ENCODE measurements at places on chromosomes 3 and 15. TPM values are rescaled to one million over a fixed set of nuclear protein-coding genes. Genes with fewer than 3 reads are reported as not detected.
A peak's percentile ranks its signal among the peaks of the same experiment; 100 is the strongest.

GRCh38 chr3:193776626-193777358 lies 183.8 kb downstream of the OPA1 start:
- H3K27me3 ChIP-seq = no peaks in the 10 kb centered on the region
- peak; percentile 41 for DNase-seq
- no peak overlapping the region for H3K4me3 ChIP-seq
- peaks cover 21% of the 10 kb centered on the region for H3K4me1 ChIP-seq
- H3K36me3 ChIP-seq = no peaks in the 10 kb centered on the region

GRCh38 chr3:142077859-142078500 lies 71.4 kb downstream of the TFDP2 start:
- no peaks in the 10 kb centered on the region for H3K27me3 ChIP-seq
- H3K4me1 ChIP-seq = no peaks in the 10 kb centered on the region
- H3K4me3 ChIP-seq = no peak overlapping the region
- no peaks in the 10 kb centered on the region for H3K36me3 ChIP-seq

DNA sequence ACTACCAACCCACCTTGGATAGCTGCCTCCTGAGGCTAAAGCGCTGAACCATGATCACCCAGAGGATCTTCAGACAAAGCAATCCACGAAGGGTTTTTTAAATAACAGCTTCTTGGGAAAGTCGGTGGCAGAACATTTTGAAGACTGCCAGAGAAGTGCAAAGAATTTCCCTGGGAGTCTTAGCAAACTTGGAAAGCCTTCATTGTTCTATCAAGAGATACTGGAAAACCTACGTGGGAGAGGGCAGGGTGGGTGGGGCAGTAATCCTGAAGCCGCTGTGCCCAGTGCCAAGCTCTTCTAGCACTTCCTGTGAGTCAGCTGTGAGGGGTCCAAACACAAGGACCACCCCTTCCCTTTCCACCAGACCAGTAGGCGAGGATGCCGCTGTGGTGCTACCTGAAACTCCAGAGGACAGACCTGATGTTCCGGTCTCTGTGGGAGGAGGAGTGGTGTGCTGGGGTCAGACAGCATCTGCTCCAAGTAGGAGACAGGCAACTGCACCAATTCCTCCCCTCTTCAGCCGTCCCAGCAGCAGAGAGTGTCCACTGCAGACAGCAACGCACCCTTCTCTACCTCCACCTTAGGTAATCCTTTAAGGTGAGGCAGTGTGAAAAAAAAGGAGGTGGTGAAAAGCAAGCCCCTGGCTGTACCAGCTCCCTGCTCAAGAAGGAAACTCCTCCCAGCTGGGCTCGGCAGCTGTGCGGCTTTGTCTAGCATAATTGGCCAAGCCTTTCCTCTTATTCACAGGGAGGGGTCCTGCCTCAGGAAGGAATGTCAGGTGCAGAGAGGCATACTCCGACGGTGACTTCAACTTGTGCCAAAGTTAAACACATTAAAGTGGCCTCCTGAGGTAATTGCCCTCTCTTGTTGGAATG lies 99.0 kb downstream of the TMCC1 start:
- peak overlapping the region; percentile 68 for H3K4me3 ChIP-seq
- peak; percentile 92 for DNase-seq
- H3K4me1 ChIP-seq = peaks cover 9% of the 10 kb centered on the region
- H3K36me3 ChIP-seq = peaks cover 3% of the 10 kb centered on the region

DNA sequence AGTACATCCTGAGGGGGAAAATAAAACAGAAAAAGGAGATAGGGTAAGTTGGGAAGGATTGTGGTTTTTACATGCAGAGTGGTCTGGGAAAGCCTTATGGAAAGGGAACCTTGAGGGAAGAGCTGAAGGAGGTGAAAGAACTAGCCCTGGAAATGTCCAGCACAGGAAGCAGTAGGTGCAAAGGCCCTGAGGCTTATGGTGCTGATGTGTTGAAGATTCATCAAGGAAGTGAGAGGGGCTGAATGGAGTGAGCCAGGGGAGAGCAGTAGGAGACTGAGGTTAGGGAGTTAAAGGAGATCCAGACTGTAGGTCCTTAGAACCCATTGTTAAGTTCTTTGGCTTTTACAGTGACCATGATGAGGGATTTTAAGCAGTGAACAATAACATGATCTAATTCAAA lies 33.0 kb downstream of the ATP1B3 start:
- H3K4me3 ChIP-seq = no peak overlapping the region
- DNase-seq = no peak
- H3K27me3 ChIP-seq = no peaks in the 10 kb centered on the region
- H3K4me1 ChIP-seq = peaks cover 4% of the 10 kb centered on the region

GRCh38 chr15:39411102-39411989 lies 169.5 kb upstream of the THBS1 start:
- H3K27ac ChIP-seq = no peak overlapping the region
- H3K4me1 ChIP-seq = no peaks in the 10 kb centered on the region
- H3K36me3 ChIP-seq = no peaks in the 10 kb centered on the region
- no peak overlapping the region for H3K4me3 ChIP-seq
- DNase-seq = no peak

CCR8 gene
- total RNA-seq = 0.22 TPM

DNA sequence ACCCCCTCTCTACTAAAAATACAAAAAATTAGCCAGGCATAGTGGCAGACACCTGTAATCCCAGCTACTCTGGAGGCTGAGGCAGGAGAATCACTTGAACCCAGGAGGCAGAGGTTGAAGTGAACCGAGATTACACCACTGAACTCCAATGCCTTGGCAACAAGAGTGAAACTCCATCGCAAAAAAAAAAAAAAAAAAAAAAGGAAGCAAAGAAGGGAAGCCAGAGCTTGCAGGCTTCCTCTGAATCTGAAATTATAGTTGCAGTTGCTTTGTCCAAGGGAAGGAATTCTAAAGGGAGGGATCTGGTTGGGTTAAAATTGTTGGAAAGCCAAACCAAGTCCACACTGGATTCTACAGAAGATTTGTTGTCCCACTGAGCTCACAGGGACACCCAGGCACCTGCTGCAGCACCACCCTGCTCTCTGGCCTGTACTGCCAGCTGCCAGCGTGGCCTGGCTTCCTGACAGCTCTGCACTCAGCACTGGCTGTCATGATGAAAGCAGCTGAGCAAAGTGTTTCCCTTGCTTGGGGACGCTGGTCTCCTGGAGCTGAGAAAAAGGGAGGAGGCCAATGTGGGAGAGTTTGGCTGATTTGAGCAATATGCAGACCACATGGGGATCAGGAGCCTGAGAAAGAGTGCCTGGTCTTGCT lies 88.8 kb upstream of the HES1 start:
- no peaks in the 10 kb centered on the region for H3K36me3 ChIP-seq
- no peaks in the 10 kb centered on the region for H3K4me1 ChIP-seq
- H3K27ac ChIP-seq = no peak overlapping the region

GP9 gene
- total RNA-seq = not detected

GRCh38 chr3:160842021-160843005 lies 86.3 kb downstream of the PPM1L start:
- H3K4me3 ChIP-seq = no peak overlapping the region
- H3K36me3 ChIP-seq = no peaks in the 10 kb centered on the region
- H3K27me3 ChIP-seq = no peaks in the 10 kb centered on the region
- H3K27ac ChIP-seq = no peak overlapping the region

TNFSF10 gene
- total RNA-seq = 0.68 TPM

DNA sequence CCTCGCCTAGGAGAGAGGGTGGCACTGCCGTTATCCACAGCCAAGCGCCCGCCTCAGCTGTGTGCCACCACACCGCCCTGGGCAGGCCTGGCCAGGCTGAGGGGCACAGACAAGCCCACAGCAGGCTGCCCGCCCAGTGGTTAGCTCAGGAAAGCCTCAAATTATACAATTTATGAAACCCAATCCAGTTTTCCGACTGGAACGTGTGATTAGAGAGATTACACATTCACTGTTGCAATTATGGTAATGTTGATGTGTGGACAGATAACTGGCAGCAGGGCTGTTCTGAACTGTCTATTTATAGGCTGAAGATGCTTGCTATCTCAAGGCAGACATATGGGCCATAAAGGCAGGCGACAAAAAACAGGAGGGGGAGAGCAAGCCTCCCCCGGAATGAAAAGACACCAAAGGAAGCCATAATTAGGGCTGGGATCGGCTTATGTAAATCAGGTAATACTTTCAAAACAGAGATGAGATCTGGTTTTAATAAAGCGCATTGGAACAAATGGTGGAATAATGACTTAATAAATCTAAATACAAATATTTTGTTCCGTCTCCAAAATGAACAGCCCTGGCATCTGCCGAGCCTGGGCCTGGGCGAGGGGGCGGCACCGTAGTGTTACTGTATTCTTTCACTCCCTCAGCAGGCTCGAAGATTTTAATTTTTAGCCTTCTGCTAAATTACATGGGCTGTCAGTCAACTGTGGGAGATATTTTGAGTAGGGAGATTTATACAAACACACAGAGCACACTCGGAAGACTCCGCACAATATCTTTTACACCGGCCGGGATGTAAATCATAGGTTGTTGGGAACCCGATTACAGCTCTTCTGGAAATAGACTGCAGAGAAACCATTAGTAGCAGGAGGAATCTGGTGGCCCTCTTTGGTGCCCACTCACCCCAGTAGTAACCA lies 103.1 kb upstream of the TLE3 start:
- H3K36me3 ChIP-seq = no peaks in the 10 kb centered on the region
- H3K4me1 ChIP-seq = peaks cover 7% of the 10 kb centered on the region
- DNase-seq = peak; percentile 12
- no peak overlapping the region for H3K4me3 ChIP-seq
- peaks cover 38% of the 10 kb centered on the region for H3K27me3 ChIP-seq
- H3K27ac ChIP-seq = no peak overlapping the region

GRCh38 chr3:171797873-171798272 lies 12.4 kb downstream of the PLD1 start:
- no peaks in the 10 kb centered on the region for H3K36me3 ChIP-seq
- no peak overlapping the region for H3K27ac ChIP-seq
- no peaks in the 10 kb centered on the region for H3K4me1 ChIP-seq
- no peaks in the 10 kb centered on the region for H3K27me3 ChIP-seq

DNA sequence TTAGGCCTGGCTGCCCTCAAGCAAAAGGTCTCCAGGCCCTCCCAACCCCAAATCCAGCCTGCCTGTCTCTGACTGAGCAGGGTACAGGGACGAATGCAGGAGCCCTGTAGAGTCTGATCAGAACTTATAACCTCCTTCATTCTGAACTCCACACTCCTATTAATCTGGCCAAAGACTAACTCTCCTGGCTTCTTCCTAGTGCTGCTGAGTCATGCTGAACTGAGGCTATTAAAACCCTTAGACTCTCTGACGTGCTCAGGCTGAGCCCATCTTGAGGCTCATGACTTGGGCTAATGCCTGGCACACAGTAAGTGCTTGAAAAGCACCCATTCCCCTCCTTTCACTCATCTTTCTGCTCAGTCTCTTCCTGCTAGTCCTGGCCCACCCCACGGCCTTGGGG lies 81.9 kb downstream of the NUP210 start:
- H3K27me3 ChIP-seq = no peaks in the 10 kb centered on the region
- no peak for DNase-seq
- H3K27ac ChIP-seq = no peak overlapping the region
- no peaks in the 10 kb centered on the region for H3K4me1 ChIP-seq

- no peak overlapping the region for H3K27ac ChIP-seq
- no peak overlapping the region for H3K4me3 ChIP-seq
- H3K36me3 ChIP-seq = peaks cover 94% of the 10 kb centered on the region
- H3K27me3 ChIP-seq = no peaks in the 10 kb centered on the region
Measured at GRCh38 chr3:183725387-183725786, 27.8 kb downstream of the YEATS2 start.

DNA sequence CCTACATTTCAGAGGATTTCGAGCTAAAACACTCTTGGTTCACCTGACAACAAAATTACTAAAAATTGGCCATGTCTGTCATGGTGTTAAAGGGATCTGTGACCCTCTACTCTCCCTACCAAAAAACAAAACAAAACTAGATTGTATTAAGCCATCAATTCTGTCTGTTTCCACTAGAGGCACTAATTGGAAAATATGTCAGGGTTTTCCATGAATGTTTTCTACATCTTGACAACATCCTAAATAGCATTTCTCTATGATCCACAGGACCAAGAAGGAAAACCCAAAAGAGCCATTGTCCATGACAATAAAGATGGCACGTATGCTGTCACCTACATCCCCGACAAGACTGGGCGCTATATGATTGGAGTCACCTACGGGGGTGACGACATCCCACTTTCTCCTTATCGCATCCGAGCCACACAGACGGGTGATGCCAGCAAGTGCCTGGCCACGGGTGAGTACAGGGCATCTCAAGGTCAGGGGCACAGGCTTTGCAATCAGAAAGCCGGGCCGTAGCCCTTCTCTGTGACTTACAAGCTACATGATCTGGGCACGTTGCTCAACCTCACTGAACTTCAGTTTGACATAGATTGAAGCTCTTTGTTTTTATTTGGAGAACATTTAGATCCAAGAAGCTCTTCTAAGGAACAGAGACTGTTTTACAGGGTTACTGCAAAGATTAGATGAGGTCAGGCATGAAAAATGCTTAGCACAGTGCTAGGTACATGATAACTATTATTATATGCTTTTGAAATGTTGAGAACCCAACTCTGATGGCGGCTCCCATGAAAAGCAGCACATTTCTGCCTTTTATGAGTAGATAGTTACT lies 74.8 kb downstream of the DNASE1L3 start:
- peaks cover 99% of the 10 kb centered on the region for H3K36me3 ChIP-seq
- no peak for DNase-seq
- no peak overlapping the region for H3K4me3 ChIP-seq
- H3K27me3 ChIP-seq = no peaks in the 10 kb centered on the region

DNA sequence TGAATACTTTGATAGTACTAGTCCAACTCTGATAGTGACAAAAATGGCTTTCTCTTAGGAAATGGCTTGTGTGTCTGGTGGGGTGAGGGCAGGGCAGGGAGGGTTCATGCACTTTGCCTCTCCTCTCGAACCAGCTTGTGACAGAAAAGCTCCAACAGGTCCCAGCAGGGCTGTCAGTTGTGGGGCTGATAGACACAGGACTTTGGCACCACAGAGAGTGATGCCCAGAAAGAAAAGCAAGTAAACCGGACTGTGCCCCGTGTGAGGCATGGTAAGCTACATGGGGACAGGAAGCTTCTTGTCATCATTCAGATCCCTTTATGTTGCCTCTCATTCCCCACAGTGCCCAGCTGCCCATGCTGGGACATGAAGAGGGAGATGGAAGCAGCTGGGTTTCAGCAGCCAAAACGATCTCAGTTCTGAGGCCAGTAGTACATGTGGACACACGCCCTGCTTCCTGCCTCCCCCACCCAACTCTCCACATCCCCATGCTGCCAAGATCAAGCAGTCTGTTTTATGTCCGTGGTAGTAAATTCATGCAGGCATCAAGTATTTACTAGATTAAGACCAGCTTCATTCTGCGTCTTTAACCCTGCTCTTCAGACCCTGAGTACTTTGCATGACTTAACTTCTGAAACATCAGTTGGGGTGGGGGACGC lies 29.7 kb upstream of the LIPC start:
- H3K36me3 ChIP-seq = no peaks in the 10 kb centered on the region
- no peak overlapping the region for H3K27ac ChIP-seq
- H3K4me1 ChIP-seq = no peaks in the 10 kb centered on the region
- DNase-seq = no peak
- no peak overlapping the region for H3K4me3 ChIP-seq

DNA sequence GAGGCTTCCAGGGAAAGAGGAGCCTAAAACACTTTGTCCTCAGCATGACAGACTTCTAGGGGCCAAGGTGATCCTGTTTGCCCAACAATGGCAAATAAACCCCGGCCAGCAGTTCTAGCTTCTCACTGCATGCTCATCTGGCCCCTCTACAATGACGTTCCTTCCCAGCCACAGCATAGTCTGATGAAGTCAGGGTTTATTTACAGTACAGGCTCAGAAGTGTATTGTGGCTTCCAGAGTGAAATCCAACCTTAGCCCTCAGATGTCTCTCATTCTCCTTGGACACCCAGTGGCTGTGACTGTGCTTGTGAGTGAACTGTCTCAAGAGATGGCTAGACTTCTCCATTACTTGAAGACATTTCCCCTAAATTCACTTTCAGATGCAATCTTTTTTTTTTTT lies 40.8 kb downstream of the BFSP2 start:
- no peaks in the 10 kb centered on the region for H3K4me1 ChIP-seq
- no peak for DNase-seq
- no peaks in the 10 kb centered on the region for H3K27me3 ChIP-seq
- H3K27ac ChIP-seq = no peak overlapping the region
